ENCODE measurements at places on chromosomes 2 and 18.

DNA sequence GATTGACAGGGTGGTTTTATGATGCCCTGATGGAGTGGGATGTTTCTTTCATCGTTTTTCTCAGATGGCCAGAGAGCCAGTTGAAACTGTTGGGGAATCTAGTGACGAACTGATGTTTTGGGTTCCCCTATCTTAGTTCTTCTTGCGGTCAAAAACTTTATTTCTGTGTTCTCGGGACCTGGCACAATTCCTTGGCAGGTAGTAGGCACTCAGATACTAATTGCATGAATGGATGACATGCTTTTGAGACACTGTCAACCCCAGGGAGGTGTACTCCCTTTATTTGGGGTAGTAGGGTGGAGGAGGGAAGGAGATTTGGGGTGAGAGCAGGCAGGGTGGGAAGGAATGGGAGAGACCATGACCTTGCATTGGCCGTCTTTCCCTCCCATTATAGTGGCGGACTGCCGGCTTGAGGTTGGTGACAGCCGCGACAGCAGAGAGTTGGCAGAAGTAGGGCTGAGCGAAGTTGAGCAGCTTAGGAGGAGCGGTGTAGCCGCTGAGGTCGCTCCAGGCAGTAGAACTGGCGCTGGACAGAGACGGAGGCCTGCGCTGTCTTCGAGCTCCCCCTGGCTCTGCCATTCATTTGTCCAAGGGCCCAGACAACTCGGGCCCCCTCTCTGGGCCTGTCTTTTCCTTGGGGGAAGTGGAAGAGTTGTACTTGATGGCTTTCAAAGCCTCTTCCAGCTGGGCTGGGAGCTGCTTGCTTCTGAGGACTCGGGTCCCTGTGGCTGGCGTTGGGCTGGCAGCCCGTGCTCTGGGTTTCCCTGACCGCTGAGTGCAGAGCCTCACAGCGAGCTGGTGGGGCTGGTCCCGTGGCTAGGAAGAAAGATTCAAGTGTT, 2.6 kb downstream of the TET3 start:
- no peak for DNase-seq

DNA sequence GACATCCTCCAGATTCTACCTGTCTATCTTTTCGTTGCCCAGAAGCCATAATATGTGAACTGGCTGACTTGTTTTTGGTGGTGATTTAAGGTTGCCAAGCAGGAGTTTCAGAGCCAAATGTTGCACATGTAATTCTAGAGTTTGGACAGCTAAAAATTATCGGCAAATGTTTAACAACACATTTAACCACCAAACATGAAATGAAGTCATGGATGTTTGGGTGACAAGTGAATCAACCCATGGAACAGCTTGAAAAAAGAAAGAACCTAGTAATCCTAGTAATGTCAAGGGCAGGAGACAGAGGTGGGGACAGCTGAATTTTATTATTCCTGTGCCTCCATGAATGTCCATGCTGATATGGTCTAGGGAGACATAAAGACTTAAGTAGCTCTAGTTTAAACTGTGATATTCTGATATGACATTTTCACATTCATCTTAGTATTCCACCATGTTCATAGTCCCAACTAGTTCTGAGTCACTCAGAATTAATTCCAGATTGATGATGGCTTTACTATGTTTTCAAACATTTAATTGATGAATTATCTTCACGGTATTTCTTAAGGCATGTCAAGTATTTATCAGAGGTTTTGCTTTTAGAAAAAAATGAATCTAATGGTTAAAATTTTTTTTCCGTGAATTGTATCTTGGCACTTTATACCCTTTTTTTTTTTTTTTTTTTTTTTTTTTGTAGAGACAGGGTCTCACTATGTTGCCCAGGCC, 101.7 kb downstream of the SOCS6 start:
- DNase-seq, result no peak

DNA sequence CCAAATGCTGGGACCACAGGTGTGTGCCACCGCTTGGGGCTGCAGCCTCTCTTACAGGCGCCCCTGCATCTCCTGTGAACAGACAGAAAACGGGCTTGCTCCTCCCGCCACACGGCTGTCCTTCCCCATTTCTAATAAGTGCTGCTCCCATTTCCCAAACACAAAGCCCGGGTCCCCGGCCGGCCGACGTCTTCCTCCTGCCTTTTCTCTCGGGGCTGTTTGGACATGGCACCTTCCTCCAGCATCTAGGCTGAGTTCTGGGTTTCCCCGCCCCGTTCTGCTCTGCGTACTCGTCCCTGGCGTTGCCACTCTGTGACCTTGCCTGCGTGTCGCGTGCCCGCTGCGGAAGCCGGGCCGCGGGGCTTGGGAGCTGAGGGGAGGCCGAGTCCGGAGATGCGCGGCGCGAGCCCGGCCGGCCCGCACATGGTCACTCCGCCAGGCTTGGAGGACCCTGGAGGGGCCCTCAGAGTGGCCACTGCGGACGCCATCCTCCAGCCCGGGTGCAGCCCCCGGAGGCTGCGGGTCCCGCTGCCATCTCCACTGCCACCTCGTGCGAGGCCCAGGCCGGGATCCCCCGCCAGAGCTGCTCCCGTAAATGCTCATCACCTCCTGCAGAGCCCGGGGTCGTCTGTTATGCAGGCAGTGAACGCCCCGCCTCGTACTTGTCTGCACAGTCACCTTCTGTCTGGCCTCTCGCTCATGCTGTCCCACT, 26.3 kb downstream of the PRELID3A start:
- no peak for DNase-seq

- no peak for DNase-seq
Measured at GRCh38 chr2:199847181-199847864, 3.7 kb downstream of the FTCDNL1 start.

DNA sequence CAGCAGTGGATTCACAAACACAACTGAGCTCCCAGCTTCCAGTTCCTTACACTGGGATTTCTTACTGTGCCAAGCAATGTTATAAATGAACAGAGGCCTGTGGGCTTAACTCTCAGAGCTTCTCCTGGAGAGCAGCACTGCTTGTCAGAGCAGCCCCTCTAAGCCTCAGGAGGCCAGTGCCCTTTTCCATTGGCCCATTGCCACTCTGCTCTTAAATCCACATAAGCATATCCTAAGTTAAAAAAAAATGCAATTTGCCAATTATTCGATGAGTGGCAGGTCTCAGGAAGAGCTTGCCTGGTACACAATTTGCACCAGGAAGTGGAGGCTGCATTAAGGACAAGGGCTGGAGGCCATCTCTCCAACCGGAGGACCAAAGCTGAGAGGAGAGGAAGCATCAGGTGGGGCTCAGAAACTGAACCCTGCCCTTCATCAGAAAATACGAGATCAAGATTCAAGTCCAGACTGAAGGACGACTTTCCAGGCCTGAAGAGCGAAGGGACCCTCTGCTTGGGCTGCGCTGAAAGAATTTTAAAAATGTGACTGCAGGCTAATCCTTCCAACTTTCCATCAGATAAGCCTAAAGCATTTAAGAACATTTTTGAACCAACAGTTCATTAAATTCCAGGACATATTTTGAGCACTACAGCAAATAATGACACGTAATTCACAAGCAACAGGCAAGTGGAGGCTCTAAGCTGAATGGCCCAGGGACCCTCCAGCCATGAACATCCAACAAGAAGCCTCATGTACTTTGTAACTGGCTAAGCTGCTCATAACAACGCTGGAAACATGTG, 28.4 kb upstream of the PXDN start:
- no peak for DNase-seq

- no peak for DNase-seq
Measured at GRCh38 chr2:24210106-24210455, 35.2 kb downstream of the FAM228A start.

DNA sequence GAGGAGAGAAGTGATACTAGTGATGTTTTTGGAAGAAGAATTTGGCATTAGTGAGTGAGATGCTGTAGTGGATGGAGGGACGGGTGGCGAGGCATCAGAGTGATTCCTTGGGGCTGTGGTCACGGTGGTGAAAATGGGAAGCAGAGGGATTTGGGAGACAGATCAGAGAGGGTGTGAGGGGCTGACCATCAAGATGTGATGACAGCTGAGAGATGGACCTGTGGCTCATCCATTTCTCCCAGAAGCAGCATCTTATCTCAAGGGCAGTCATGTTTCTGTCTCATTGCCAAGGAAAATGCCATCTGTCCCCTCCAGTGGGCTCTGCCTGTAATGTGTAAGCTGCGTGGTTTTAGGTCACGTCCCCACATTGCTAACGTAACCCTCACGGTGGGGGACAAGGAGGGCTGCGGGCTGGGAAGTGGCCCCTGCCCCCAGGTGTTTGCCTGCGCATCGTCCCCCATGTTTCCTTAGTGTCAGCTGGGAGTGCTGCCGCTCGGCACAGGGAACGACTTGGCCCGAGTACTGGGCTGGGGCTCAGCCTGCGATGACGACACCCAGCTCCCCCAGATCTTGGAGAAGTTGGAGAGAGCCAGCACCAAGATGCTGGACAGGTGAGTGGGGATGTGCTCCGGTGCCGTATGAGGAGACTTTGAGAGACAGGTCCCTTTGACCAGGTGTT, 91.0 kb downstream of the DGKD start:
- DNase-seq, result no peak

DNA sequence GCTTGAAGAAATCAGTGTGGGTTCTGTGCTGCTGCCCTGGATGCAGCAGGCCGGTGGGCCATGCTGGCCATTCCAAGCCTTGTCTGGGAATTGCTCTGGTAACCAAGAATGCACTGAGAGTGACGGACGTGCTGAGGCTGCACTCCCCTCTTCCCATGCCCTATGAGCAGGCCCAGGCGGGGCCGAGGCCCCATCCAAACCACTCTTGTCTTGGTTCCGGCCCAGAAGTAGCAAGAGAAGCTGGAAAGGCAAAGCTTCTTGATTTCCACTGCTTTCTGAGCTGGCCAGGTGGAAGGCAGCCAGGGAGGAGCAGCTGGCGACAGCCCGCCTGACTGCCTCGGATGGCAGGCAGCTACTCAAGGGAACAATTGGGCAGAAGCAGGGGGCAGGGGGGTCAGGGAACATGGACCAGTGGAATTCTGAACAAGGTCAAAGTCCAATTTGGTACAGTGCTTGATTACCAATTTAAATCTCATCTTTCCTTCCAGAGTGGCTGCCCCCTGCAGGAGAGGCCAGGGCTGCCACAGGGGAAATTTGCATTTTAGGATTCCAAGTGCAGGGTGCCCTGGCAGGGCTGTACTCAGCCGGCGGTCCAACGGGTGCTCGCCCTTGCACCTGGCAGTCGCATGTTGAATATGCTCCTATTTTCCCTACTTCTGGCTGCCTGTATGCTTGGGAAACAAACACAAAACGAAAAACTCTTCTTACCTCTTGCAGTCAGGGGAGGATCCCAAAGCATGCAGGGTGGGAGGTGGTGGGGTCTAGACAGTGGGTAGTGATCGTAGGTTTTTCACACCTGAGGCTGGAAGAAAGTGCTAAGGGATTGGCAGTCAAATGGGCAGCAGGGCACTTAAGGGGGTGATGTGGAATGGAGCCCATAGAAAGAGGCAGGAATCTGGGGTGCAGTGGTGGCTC, 67.3 kb downstream of the LIPG start:
- DNase-seq, result no peak
